Activated T-cell treated with anti-CD3 and anti-CD28 coated beads for 24 hours (primary cell): ENCODE measurements at places on chromosomes 12 and 14.

- DNase-seq: no peak
Observed at GRCh38 chr14:31403707-31404106, 16.6 kb downstream of the HEATR5A start.

- DNase-seq: no peak
Observed at GRCh38 chr14:80872645-80873044, 68.9 kb downstream of the CEP128 start.

GRCh38 chr12:60279221-60279620 is 683.4 kb downstream of the SLC16A7 start:
- no peak for DNase-seq

GRCh38 chr12:94832780-94833681 is 170.5 kb downstream of the NDUFA12 start:
- no peak for DNase-seq

DNA sequence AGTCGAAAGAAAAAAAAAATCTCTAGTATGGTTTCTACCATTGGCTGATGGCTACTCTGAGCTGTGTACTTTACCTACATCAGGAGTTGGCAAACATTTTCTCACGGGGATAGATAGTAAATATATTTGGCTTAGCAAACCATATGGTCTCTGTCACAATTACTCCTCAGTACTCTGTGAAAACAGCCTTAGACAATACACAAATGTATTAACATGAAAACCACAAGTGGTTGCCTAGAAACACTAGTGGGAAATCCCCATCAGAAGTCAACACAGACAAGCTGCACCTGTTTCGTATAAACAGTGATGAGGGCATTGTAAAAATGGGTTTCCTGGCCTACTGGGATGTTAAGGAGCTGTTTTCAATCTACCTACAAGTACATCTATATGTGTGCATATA is 84.6 kb upstream of the NAV3 start:
- DNase-seq: no peak

DNA sequence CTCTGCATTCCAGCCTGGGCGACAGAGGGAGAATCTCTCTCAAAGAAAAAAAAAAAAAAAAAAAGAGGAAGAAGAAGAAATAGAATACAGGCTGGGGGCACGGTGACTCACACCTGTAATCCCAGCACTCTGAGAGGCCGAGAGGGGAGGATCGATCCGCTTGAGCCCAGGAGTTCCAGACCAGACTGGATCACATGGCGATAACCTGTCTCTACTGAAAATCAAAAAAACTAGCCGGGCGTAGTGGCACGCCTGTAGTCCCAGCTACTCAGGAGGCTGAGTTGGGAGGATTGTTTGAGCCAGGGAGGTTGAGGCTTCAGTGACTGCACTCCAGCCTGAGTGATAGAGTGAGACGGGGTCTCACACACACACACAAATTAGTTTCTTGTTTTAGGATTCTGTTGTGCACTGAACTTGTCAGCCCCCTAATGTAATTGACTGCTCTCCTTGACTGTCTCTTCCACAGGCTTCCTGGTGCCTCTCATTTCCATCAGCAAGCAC is 963 bp upstream of the TINF2 start:
- DNase-seq: no peak

DNA sequence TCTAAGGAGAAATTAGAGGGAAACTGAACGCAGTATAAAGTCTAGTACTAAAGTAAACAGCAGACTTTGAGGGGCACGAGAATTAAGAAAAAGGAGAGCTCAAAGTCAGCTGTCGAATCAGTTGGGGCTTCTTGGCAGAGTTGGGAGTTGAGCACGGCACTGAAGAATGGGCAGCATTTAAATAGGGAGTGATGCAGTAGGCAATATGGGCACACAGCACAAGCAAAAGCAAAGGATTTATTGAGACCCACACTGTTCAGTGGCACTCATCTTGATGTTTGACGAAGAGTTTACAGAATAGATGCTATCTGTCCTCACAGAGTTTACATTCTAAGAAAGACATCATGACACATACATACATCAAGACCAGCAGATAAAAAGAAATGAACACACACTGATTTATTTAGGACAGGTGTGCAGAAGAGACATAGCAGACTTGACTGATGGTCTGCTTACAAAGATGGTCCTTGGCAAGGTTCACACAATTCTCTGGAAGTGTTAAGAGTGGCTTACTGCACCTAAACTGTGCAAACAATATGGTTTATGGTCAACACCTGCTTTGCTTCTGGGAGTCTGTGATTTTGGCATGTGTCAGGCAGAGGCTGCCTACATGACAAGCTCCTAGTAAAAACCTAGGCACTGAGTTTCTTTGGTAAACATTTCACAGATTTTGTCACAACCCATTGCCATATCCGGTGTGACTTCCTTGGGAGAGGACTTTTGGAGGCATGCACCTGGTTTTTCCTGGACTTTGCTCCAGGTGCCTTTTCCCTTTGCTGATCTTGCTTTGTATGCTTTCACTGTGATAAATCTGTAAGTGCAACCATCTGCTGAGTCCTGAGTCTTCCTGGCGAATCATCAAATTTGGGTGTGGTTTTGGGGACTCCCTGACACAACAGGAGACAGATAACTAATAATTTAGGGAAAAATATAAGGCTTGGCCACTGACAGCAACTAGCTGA is 26.3 kb downstream of the ALKBH1 start:
- DNase-seq: no peak
